Cardiac muscle cell (in vitro differentiated cells and primary cell): ENCODE measurements at places on chromosomes 12 and 14. TPM values are rescaled to one million over a fixed set of nuclear protein-coding genes. Genes with fewer than 3 reads are reported as not detected.
A peak's percentile ranks its signal among the peaks of the same experiment; 100 is the strongest.

DNA sequence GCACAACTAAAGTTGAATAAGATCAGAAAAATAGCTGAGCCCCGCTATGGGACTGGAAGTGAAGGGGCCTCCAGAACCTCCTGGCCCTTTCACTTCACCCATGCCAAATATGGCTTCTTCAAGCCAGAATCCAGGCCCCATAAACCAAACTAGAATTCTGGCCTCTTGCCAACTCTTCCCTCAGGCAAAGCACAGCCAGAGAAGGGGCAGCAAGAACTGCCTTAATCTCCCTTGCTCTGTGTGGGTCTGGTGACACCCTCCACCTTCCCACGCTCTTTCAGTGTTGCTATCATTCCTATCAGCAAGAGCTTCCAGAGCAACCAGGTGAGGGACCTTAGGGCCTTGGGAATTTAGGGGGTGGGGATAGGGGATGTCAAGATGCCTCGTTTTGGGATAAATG is 3.1 kb upstream of the PNMA1 start:
- no peak for DNase-seq

DNA sequence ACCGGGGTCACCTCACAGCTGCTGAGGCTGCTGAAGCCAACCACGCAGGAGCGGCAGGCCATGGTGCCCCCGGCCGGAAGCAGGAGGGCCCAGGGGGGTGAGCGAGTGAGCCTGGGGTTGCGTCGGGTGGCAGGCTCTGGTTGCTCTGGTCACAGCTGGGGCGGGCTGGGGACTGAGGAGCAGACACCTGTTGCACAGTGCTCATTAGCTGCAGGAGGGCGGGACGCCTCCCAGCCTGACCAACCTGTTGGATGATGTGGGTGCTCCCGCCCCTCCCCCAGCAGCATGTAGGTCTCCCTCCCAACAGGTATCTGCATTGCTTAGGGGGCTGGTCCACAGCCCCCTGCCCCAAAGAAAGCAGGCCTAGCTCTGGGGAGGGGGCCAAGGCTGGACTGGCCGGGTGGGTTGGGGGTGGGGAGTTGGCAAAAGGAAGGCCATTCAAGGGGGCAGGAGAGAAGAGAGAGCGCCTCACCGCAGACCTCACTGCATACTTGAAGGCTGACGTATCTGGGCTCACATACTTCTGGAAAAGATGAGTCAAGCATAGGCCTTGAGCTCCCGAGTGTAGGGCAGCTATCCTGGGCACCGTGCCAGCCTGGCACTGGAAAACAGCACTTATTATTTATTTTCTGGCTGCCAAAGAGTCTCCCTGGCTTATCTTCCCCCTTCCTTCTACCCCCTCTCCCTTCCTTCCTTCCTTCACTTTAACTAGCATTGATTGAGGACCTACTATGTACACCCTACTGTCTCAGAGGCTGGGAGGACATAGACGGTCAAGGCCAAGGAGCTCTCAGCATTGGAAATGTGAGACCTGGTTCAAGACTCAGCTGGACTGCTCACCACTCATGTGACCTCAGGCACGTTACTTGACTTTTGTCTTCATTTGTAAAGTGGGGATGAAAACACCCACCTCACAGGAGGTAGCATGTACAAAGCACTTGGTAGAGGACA is at the start of gene KRT80:
TSS of gene KRT80 (minus strand) at position 174 of the 951 bp plus-strand sequence. CDS start at position 62, 112 bp downstream.
- peak; percentile 99 for DNase-seq

The KCNJ8 gene
- total RNA-seq, result 9.7 and 11.4 TPM in 2 replicates

The RIN3 gene
- 0.81 and 5.4 TPM in 2 replicates for total RNA-seq

The MIP gene
- total RNA-seq, result not detected in 2 replicates
